ENCODE measurements at places on chromosomes 5 and 9.

- DNase-seq = no peak
Measured at GRCh38 chr5:148290271-148291195, 21.7 kb upstream of the SPINK7 start.

GRCh38 chr9:122031776-122032175 lies 61.3 kb downstream of the TTLL11 start:
- DNase-seq = no peak

DNA sequence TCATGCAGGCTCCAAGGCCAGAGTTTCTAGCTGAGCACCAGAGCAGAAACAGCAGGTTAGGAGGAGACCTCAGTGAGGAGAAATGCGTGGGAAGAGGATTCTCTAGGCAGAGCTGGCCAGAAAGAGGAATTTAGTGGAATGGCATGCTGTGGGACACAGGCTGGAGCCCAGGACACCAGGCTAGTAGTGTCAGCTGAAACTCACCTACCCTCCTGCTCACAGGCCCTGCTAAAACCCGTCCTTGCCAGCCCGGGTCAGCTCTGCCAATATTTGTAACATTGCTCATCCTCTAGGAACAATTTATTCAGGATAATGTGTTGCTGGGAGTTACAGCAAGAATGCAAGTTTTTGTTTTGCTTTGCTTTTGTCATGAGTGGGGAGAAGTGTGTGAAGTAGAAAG lies 40.2 kb upstream of the AGXT2 start:
- no peak for DNase-seq

GRCh38 chr9:85321561-85321960 lies 420.2 kb downstream of the AGTPBP1 start:
- DNase-seq = no peak

DNA sequence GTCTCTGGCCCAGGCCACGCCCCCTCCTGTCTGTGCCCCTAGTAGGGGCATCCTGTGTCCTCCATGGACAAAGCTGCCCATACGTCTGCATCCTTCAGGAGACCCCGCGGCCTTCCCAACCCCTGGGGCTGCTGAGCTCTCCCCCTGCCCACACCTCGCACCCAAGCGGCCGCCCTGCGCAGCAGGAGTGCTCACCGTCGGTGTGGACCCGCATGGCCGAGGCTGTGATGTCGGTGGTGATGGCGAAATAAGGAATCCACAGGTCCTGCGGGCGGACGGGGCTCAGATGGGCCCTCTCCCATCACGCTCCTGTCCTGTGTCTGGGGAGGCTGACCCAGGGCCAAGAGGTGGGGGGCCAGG lies 4.8 kb upstream of the NSMF start:
- no peak for DNase-seq

Measured in stimulated activated CD4-positive, alpha-beta T cell treated with anti-CD3 and anti-CD28 coated beads, Interleukin-2, amount 100 ng/mL, for 48 hours (primary cell).